ENCODE measurements at places on chromosomes 13 and 19.

DNA sequence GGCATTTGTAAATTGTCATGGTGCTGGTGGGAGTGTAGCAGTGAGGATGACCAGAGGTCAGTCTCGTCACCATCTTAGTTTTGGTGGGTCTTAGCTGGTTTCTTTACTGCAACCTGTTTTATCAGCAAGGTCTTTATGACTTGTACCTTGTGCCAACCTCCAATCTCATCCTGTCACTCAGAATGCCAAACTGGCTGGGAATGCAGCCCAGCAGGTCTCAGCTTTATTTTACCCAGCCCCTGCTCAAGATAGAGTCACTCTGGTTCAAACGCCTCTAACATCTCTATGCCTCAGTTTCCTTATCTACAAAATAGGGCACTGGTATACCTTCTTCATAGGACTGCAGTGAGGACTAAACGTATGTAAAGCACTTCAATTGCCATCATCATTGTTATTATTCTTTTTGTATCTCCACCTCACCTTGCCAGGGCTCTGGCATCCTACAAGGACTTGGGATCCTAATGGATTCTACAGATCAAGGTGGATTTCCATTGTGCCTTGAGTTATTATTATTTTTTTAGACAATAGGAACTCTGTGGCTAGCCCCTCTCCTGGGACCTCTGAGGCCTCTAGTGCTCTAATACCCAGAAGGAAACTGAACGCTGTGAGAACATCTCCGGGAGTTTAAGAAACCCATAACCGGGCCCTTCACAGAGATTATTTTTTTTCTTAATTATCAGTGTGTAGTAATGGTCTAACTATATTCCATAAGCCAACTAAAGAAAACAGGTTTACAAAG is 69.0 kb upstream of the RGCC start:
- DNase-seq, result no peak

DNA sequence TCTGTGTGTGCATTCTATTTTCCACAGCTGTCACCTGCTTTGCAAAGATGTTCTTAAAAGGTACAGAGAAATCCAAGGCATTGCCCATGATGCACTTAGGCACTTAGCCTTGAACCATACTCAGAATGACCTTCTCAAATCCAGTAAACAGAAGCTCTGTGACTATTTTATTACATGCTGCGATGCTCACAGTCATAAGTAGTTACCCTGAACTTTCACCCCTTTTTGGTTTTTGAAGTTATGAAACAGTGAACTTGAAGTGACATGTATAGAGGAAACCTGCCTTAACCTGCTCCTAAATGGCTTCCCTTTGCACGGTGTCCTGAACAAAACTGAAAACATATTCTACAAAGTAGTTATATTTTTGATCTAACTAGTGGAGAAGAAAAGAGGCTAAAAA is 100.4 kb downstream of the SLC10A2 start:
- no peak for DNase-seq

- DNase-seq, result no peak
These were observed 6.5 kb upstream of the CNFN start for GRCh38 chr19:42396381-42397262.

DNA sequence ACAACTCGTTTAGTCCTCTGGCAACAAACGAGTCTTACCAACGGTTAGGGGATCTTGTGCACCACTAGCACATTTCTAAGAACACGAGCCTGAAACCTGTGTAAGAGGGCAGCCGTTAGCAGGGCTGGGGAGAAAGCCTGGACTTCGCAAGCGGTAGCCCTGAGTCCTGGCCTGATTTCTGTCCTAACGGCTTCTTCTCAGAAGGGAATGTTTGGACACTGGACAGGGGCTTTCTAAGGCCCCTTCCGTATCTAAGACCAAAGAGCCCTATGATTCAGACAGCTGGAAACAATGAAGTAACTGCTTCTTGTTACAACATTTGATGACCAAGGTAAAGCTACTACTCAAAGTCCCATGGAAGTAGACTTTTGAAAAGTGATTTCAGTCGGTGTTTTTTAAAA is 2.2 kb downstream of the ANKRD10 start:
- no peak for DNase-seq

DNA sequence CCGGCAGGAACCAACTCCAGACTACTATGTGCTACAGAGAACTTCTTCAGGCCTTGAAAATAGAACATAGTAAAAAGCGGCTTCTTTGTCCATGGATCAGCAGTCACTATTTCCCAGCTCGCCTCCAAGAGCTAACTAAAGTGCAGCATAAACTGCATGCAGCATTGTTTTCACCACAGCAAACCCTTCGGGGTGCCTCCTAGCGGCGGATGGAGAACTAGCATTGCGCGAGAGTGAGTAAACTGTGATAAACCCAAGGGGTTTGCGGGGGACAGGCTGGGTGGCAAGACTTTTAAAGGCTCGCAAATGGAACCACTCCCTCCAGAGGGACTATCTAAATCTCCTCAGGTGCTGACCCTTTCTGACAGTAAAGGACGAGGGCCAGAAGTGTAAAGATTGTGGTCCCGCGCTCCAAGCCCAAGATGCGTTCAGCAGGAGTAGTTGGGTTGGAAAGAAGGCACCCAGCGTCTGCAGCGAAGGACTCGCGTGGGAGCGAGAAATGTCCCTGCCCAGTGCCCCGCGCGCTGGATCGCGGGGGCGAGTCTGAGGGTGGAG is 21.5 kb upstream of the SGCG start:
- no peak for DNase-seq

All from Jurkat, Clone E6-1 (cell line).